ENCODE measurements at places on chromosomes 3 and 15. TPM values are rescaled to one million over a fixed set of nuclear protein-coding genes. Genes with fewer than 3 reads are reported as not detected.

GRCh38 chr15:63994073-63994600, 52.1 kb downstream of the DAPK2 start:
- DNase-seq: no peak

GRCh38 chr3:107599772-107600145, 77.0 kb downstream of the BBX start:
- DNase-seq: no peak

GRCh38 chr3:182808041-182808770, 14.9 kb downstream of the ATP11B start:
- no peak for DNase-seq

DNA sequence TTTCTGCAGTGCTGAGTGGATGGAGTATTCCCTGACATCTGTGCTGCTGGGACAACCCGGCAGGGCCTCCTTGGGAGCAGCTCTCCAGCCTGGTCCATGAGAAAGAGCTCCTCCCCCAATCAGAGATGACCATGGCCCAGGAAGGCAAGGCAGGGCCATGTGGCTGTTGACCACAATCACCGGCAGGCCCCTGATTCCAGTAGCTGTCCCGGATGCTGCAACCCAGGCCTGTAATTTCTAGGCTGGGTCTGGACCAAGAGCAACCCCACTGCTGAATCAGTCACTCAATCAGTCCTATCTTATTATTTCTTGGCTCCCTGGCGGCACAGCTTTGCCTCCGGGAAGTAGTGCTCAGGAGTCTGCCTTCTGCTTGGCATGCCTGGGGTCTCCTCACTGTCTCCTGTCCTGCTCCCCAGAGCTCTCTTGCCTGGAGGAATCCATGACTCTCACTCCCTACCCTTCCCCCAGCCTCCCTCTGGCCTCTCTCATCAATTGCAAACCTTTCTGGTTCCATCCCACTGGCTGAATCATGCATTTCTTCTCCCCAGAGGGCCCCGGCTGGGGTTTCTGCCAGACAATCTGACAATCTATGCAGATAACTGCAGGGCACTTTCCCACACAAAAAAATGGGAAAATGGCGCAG, 32.6 kb upstream of the ITGA11 start:
- no peak for DNase-seq

- no peak for DNase-seq
Measured at GRCh38 chr15:62994975-62995681, 47.4 kb upstream of the TPM1 start.

GRCh38 chr15:63243776-63244175, 33.6 kb upstream of the APH1B start:
- DNase-seq: no peak

Gene SLC12A6
- 28.1 TPM for total RNA-seq

Gene C2CD4A
- total RNA-seq: not detected

Gene CHST2
- total RNA-seq: 15.0 TPM

Gene GP9
- not detected for total RNA-seq

Gene ENTPD3
- 3.0 TPM for total RNA-seq

Measured in tongue (tissue), 3 donors.